ENCODE measurements at places on chromosomes 7 and 10.

- DNase-seq: no peak
These were observed 123.1 kb downstream of the DIP2C start for GRCh38 chr10:566241-566885.

GRCh38 chr7:156751319-156751718 is 110.7 kb downstream of the RNF32 start:
- DNase-seq: no peak

DNA sequence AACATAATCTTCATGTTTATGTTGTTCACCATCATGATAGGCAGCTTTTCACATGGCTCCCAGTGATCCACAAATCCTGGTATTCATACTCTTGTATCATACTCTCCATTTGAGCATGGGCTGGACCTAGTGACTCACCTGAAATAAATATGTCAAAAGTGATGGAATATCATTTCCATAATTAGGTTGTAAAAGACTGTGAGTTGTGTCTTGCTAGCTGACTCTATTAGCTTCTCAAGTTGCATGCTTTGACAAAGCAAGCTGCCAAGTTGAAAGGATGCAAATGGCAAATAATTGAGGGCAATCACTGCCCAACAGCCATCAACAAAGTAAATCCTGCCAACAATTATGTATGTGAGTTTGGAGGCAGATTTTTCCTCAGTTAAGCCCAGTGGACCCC is 300.4 kb downstream of the AHR start:
- DNase-seq: no peak

GRCh38 chr7:95509199-95509598 is 23.5 kb downstream of the ASB4 start:
- peak; percentile 21 for DNase-seq

- no peak for DNase-seq
These were observed 2.3 kb downstream of the HOXA10 start for GRCh38 chr7:27171637-27172314.

DNA sequence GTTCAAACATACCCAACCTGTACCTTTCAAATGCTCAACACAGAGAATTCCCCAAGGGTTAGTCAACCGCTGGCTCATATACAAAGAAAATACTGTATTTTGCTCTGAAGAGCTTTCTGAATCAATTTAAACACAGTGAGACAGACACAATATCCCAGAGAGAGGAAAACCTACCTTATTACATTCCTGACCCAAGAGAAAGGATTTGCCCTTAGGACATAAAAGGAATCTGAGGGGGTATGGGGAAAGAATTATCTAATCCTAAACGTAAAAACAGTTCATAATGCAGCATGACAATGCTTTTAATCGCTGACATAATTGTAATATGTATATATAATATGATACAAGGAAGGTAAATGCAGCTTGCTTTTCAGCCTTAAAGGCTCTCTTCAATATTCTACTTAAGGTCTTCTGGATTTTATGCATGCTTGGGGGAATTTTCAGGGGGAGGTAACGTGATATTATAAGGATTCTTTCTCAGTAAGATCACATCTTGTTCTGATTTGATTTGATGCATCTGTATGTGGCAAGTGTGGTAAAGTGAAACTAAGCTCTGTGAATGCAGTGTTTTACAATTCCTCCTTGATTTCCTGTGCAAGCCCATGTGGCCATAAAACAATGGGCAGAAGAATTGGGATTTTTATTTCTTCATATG is 240.5 kb downstream of the GLI3 start:
- DNase-seq: no peak

GRCh38 chr7:129575699-129576098 is 35.8 kb upstream of the NRF1 start:
- no peak for DNase-seq

GRCh38 chr7:145183069-145183468 is 347.2 kb upstream of the TPK1 start:
- no peak for DNase-seq

GRCh38 chr7:21771906-21772610 is 173.6 kb downstream of the CDCA7L start:
- no peak for DNase-seq

- no peak for DNase-seq
These were observed 7.5 kb downstream of the ZNF282 start for GRCh38 chr7:149202831-149203231.

DNA sequence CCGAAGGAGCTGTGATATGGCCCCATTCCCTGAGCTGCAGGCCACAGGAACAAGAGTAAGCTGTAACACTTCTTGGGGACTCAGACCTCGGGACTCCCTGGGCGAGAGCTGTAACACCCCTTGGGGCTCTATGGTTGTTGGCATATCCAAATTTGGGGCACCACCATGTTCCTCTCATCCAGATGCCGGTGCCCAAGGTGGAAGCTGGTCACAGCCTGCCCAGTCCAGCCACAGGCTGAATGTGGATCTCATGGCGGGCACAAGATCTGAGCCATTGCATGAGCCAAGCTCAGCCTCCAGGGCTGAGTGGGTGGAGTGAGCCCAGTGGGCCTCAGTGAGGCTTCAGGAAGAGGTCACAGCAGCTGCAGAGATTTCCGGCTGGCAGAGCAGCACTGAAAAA is 78.9 kb downstream of the TMEM106B start:
- no peak for DNase-seq

DNA sequence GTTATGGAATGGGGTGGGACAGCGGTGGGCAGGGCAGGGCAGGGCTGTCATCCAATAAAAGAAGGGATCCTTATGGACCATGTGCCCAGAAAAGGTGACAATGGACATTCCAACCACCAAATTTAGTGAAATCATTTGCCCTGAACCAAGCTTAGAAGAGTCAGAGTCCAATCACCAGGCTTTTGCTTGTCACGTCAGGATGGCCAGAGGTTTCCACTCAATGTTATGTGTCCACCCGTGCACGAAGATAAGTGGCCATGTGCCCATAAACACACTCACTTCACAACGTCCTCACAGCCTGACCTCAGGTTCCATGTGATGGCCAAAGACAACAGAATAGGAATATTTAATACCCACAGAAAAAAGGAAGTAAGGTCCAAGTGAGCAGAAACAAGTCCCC is 36.6 kb upstream of the PLPP4 start:
- DNase-seq: no peak

DNA sequence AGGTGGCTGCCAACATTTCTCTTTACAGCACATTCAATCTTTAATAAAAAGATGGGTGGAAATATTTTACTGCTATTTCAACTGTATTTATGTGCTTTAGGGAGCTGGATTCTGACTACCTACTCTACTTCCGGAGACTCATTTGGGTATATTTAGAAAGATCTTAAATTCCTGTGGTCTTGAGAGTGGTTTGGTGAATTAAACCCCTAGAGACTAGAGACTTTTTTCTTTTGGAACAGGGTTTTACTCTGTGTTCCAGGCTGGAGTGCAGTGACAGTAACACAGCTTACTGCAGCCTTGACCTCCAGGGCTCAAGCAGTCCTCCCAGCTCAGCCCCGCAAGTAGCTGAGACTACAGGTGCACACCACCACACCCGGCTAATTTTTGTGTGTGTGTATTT is 79.0 kb upstream of the HABP2 start:
- no peak for DNase-seq

DNA sequence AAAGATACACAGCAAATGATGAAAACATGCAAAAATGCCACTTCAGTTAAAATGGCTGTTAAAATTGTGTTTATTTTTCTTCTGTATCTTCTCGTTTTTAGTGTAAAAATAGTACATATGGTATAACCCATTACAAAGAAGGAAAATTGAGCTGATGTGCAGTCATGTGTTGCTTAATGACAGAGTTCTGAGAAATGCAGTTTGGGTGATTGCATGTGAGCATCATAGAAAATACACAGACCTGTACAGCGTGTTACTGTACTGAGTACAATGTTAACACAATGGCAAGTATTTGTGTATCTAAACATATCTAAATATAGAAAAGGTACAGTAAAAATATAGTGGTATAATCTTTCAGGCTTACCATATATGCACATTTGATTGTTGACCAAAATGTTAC is 7.3 kb downstream of the DMTF1 start:
- DNase-seq: no peak

GRCh38 chr10:104034401-104035193 is 51.1 kb downstream of the COL17A1 start:
- DNase-seq: no peak

DNA sequence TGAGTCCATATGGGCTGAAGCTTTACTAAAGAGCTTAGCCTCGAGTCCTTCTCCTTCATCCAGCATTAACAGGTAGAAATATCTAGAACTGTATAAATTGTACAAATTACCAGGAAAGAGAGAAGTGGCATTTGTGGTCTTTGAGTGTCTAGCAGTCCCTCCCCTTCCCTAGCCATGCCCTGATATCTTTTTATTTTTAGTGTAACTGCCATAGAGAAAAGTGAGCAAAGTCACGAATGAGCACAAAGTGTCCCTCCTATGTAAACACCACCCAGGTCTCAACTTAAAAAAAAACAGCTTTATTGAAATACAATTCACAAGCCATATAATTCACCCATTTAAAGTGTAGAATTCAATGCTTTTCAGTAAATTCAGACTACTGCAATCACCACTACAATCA is 339.0 kb upstream of the ZMIZ1 start:
- DNase-seq: no peak

- DNase-seq: no peak
These were observed 1.7 kb upstream of the ITPRID1 start for GRCh38 chr7:31512166-31512565.

GRCh38 chr7:157694376-157694665 is 357.5 kb downstream of the DNAJB6 start:
- no peak for DNase-seq

DNA sequence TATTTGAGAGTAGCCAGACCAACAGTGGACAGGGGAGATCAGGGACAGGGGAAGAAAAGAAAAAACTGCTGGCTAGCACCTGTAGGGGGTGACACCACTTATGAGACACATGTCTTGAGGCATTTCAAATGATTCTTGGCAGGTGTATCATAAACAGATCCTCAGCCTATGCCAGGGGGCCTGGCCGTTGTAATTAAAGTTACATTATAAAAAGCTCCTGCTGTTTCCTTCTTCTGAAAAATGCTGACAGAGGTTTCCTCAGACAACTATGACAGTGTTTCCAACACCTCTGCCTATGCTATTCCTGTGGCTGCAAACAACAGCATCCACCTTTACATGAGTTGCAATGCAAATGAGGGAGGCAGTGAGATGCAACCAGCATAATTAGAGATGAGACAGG is 281.0 kb upstream of the PTER start:
- no peak for DNase-seq

GRCh38 chr10:132973903-132974241 is 31.5 kb upstream of the CFAP46 start:
- no peak for DNase-seq

- no peak for DNase-seq
These were observed 401.2 kb downstream of the RPS24 start for GRCh38 chr10:78434886-78435285.

- DNase-seq: no peak
These were observed 175.3 kb upstream of the BET1 start for GRCh38 chr7:94179466-94179865.

GRCh38 chr10:55203874-55204273 is 402.8 kb upstream of the PCDH15 start:
- no peak for DNase-seq

DNA sequence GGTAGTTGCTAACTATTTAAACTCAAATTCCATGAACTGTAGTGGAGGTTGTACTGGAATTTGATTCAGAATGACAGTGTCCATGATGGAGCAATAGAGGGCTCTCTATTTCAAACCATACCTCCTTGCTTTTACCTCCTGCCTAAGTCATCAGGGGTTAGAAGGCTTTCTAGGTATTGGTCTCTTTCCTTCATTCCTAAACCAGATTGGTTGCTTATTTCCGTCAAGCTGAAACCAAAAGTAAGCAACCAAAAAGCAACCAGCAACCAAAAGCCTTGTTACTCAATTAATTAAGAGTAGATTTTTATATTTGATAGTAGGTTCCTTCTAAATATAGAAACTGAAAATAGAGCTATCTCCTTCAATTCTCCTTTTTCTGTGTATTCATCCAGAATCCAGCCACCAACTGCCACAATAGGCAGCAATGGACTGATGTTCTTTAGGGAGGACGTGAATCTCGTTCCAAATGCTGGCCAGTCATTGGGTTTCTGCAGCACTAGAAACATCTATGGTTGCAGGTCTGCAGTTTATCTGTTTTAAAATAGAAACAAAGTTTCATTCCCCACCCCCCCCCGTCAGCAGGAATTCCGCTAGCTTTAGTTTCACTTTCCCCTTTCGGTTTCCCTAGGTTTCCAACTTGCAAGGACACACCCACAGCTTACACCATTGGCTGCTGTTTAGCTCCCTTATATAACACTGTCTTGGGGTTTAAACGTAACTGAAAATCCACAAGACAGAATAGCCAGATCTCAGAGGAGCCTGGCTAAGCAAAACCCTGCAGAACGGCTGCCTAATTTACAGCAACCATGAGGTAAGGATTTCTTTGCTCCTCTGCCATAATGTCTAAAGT is at the start of gene IFIT1:
IFIT1 (plus strand) TSS at position 717 of the 850 bp plus-strand sequence; CDS start at position 807, 90 bp downstream.
- DNase-seq: no peak

DNA sequence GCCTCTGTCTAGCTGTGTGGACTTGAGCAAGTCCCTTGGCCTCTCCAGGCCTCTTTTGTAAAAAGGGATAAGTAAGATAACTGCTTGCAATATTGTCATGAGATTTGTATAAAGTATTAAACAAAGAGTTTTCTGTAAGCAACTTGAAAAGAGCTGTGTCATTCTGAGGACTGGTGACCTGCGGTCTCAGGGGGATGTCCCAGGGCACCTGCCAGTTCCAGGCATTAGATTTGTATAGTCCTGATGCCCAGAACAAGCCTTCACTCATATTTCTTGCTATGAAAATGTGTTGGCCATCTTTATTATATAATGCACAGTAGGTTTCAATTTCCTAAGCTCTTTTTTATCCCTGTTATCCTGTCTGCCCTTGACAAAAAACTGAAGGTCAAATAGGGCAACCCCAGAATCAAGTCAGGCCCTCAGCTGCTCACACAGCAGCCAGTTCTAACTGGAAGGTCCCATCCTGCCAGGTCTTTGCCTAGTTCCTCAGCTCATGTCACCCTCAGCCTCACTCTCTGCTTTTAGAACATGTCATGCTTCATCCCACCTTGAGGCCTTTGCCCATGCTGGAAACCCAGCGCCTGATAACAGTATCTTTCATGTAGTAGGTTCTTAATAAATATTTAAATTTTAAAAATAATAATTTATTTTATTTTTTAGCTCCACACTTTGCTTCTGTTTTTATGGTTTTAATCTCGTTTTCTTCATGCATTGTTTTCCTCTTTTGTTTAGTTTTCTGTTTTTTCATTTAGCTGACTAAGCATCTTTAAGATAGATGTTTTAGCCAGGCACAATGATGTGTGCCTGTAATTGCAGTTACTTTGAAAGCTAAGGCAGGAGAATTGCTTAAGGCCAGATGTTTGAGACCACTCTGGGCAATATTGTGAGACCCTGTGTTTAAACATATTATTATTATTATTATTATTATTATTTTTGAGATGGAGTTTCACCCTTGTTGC is 87.5 kb upstream of the ZNF92 start:
- DNase-seq: no peak

Data from progenitor cell of endocrine pancreas (in vitro differentiated cells).